ENCODE measurements at places on chromosomes 11 and 22. TPM values are rescaled to one million over a fixed set of nuclear protein-coding genes. Genes with fewer than 3 reads are reported as not detected.
A peak's percentile ranks its signal among the peaks of the same experiment; 100 is the strongest.

FOLR1 gene
- 0.47 TPM for total RNA-seq

BAIAP2L2 gene
- 0.33 TPM for total RNA-seq

GRCh38 chr11:26319906-26320305, 12.0 kb upstream of the ANO3 start:
- no peaks in the 10 kb centered on the region for H3K27me3 ChIP-seq
- no peak overlapping the region for H3K27ac ChIP-seq
- H3K4me1 ChIP-seq = no peaks in the 10 kb centered on the region
- H3K36me3 ChIP-seq = no peaks in the 10 kb centered on the region

GRCh38 chr11:20623252-20623651, 23.8 kb downstream of the SLC6A5 start:
- no peak overlapping the region for H3K4me3 ChIP-seq
- DNase-seq = no peak
- H3K27ac ChIP-seq = no peak overlapping the region
- no peaks in the 10 kb centered on the region for H3K27me3 ChIP-seq

DNA sequence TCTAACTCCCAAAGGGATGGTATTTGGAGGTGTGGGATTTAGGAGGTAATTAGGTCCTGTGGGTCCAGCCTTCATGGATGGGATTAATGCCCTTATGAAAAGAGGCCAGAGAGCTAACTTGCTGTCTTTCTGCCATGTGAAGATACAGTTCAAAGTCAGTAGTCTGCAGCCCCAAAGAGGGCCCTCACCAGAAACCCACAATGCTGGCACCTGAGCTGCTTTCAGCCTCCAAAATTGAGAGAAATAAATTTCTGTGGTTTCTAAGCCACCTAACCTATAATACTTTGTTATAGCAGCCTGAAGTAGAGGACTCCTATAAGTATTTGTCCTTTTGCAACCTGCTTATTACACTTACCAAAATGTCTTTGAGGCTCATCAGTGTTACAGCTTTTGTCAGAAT, 16.2 kb downstream of the ATM start:
- H3K4me1 ChIP-seq = peaks cover 25% of the 10 kb centered on the region
- DNase-seq = no peak
- H3K27ac ChIP-seq = peak overlapping the region; percentile 19
- no peaks in the 10 kb centered on the region for H3K36me3 ChIP-seq
- H3K4me3 ChIP-seq = no peak overlapping the region

TMEM191C gene
- 1.2 TPM for total RNA-seq

MUC6 gene
- total RNA-seq = 0.19 TPM

- no peak overlapping the region for H3K4me3 ChIP-seq
- DNase-seq = no peak
- no peak overlapping the region for H3K27ac ChIP-seq
- no peaks in the 10 kb centered on the region for H3K4me1 ChIP-seq
- H3K27me3 ChIP-seq = no peaks in the 10 kb centered on the region
Observed at GRCh38 chr22:25142102-25142501, 57.6 kb upstream of the CRYBB3 start.

- no peak overlapping the region for H3K27ac ChIP-seq
- DNase-seq = no peak
- no peaks in the 10 kb centered on the region for H3K27me3 ChIP-seq
- peaks cover 33% of the 10 kb centered on the region for H3K4me1 ChIP-seq
- no peak overlapping the region for H3K4me3 ChIP-seq
- H3K36me3 ChIP-seq = no peaks in the 10 kb centered on the region
Observed at GRCh38 chr11:73380331-73380730, 4.1 kb downstream of the RELT start.

GRCh38 chr22:30127749-30128166, 47.5 kb downstream of the HORMAD2 start:
- DNase-seq = no peak
- no peaks in the 10 kb centered on the region for H3K27me3 ChIP-seq
- no peak overlapping the region for H3K27ac ChIP-seq
- H3K4me3 ChIP-seq = no peak overlapping the region
- H3K36me3 ChIP-seq = no peaks in the 10 kb centered on the region
- no peaks in the 10 kb centered on the region for H3K4me1 ChIP-seq

DNA sequence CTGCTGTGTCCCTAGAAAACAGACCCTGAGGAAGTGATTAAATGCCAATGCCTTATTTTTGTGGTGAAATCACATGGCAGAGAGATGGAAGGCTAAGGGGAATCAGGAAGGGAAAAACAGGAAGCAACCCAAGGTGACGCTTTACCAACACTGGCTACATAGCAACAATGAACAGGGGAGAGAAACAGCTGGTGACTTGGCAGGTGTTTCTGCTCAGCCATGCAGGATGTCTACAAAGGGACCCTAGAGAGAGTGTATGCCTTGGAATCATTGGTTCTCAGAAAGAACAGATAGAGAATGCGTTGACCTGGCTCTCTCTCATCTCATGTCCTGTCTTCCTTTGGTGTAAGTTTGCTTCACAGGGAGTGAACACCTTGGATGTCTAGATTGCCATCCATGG, 911.9 kb downstream of the OPCML start:
- no peaks in the 10 kb centered on the region for H3K4me1 ChIP-seq
- H3K27ac ChIP-seq = no peak overlapping the region

GRCh38 chr11:89175796-89176195, 1.9 kb upstream of the TYR start:
- no peak overlapping the region for H3K27ac ChIP-seq
- no peaks in the 10 kb centered on the region for H3K4me1 ChIP-seq
- H3K36me3 ChIP-seq = no peaks in the 10 kb centered on the region
- no peak overlapping the region for H3K4me3 ChIP-seq

DNA sequence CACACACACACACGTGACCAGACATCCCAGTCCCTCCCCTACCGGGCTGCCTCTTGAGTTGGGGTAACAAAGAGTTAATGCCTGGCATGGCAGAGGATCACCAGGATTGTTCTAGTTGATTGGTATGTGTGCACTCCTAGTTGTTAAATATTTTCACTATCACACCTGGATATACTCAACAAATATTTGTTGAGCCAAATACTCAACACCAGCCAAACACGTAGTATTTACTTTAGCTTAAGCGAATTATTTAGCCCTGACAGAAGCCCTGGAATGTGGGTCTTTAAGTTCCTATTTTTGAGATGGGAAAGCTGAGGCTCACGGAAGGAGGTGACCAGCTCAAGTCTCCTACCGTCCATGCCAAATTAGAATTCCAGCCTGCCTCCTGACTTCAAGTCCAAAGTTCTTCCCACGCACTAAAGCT, 10.5 kb downstream of the CD3E start:
- H3K4me3 ChIP-seq = peak overlapping the region; percentile 14
- no peaks in the 10 kb centered on the region for H3K27me3 ChIP-seq
- H3K4me1 ChIP-seq = peaks cover 77% of the 10 kb centered on the region
- H3K27ac ChIP-seq = peak overlapping the region; percentile 99
- peaks cover 49% of the 10 kb centered on the region for H3K36me3 ChIP-seq
- DNase-seq = no peak

DNA sequence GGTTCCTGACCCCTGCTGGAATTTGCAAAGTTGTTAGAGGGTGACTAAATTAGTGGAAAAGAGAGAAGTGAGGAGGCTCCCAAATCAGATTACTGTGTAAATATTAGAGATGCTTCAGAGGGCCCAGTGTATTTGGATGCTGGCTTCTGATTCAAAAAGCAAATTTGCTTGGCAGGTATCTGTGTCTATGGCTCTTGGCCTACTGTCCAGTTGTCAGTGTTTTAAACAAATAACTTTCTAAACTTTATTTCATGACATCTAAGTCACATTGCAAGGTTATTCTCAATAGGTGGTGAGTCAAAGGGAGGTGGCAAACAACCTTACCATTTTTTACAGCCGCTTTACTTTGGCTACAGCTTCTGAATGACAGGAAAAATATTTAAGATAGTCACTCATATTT, 720.1 kb downstream of the KCNA4 start:
- no peaks in the 10 kb centered on the region for H3K36me3 ChIP-seq
- DNase-seq = no peak
- H3K4me3 ChIP-seq = no peak overlapping the region
- H3K4me1 ChIP-seq = no peaks in the 10 kb centered on the region

OR51B2 gene
- total RNA-seq = not detected

INPP5J gene
- total RNA-seq = 0.47 TPM

DNA sequence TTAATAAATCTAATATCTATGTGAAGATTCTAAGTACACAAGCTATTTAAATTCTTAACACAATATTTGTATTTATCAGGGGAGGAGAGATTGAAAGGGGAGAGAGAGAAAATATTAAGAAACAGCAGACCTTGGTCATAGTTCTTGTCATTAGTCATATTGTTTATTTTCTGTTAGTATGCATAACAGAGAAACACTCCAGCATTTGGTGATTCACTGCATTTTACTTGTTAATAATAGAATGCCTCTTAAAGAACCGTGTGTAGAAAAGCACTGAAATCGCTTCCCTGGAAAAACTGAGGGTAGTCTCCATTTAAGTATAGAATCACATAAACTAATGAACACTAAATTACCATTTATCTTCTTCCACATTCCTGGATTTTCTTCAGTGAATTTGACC, 122.7 kb upstream of the TRPC6 start:
- no peaks in the 10 kb centered on the region for H3K36me3 ChIP-seq
- no peaks in the 10 kb centered on the region for H3K4me1 ChIP-seq
- H3K27ac ChIP-seq = no peak overlapping the region
- H3K27me3 ChIP-seq = no peaks in the 10 kb centered on the region
- H3K4me3 ChIP-seq = no peak overlapping the region

- H3K4me3 ChIP-seq = no peak overlapping the region
- no peaks in the 10 kb centered on the region for H3K27me3 ChIP-seq
- peaks cover 34% of the 10 kb centered on the region for H3K36me3 ChIP-seq
- H3K27ac ChIP-seq = peak overlapping the region; percentile 39
Observed at GRCh38 chr22:36467946-36468345, 13.5 kb downstream of the TXN2 start.

- H3K36me3 ChIP-seq = no peaks in the 10 kb centered on the region
- H3K27me3 ChIP-seq = no peaks in the 10 kb centered on the region
- no peak overlapping the region for H3K27ac ChIP-seq
- no peaks in the 10 kb centered on the region for H3K4me1 ChIP-seq
- no peak overlapping the region for H3K4me3 ChIP-seq
Observed at GRCh38 chr11:60206616-60207015, 23.7 kb upstream of the MS4A6A start.
